ENCODE measurements at places on chromosomes 1 and 21.

GRCh38 chr1:11550664-11551283, 71.8 kb downstream of the DISP3 start:
- no peak for DNase-seq

DNA sequence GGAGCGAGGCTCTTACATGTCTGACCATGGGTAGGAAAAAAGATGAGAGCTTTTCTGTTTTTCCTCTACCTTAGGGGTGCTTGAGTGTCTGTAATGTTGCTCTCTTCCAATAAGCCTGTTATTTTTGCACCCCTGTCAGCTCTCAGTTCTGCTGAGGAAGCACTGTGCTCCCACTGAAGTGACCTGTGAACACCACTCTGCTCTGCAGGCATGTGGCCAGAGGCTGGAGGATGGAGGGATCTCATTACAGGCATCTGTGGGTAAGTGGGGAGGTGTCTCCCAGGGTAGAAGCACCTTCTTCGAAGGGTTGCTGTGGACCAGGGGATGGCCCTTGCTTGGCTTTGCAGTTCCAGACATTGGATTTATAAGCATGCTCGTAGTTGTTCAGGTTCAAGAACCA, 56.8 kb upstream of the RBM15 start:
- no peak for DNase-seq

DNA sequence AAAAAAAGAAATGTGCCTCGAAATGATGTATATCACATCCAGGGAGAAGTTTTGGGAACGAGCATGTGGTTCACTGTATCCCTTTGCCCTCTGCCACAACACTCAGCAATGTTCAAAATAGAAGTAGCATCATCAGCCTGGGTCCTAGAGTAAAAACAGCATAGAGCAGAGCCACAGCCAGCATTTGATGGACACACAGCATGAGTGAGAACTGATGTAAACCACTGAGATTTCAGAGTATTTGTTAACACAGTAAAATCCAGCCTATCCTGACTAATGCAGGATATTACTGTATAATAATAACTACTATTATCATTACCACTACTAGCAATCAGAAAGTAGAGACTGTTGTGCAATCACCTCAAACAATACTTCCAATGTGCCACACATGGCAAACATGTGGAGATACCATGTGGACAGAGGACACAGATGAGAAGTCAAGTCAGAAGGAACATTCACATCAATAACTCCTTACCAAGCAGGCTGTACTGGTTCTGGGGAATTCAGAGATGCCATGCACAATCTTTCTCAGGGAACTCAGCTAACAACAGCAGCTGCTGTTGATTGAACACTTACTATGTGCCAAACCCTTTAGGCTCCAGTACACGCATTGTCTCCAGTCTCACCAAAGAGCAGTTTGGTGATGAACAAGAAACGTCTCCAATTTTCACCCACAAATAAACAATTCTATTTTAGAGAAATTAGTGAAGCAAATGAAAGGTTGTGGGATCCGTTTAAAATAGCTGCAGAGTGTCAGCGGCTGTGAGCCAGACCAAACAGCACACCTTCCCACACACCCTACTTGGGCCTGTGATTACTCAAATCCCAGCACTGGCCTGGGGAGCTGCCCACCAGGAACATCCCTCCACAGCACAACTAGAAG, 16.6 kb upstream of the GFI1 start:
- no peak for DNase-seq

DNA sequence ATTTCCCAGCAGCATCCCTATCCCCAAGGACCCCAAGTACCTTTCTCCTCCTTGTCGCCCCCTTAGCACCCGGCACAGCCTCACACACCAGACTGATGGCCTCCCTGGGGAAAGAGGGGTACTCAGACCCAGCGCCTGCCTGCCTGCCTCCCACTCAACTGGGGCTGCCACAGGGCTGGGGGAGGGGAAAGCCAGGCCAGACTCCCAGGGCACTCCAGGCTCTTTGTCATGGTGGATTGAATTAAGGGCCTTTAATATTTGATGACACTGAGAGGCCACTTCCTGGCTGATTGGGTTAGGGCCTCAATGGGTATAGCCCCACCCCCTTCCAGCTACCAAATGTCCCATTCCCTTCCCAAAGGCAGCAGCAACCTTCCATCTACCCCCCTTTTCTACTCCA, 1.8 kb downstream of the SHC1 start:
- DNase-seq: no peak

DNA sequence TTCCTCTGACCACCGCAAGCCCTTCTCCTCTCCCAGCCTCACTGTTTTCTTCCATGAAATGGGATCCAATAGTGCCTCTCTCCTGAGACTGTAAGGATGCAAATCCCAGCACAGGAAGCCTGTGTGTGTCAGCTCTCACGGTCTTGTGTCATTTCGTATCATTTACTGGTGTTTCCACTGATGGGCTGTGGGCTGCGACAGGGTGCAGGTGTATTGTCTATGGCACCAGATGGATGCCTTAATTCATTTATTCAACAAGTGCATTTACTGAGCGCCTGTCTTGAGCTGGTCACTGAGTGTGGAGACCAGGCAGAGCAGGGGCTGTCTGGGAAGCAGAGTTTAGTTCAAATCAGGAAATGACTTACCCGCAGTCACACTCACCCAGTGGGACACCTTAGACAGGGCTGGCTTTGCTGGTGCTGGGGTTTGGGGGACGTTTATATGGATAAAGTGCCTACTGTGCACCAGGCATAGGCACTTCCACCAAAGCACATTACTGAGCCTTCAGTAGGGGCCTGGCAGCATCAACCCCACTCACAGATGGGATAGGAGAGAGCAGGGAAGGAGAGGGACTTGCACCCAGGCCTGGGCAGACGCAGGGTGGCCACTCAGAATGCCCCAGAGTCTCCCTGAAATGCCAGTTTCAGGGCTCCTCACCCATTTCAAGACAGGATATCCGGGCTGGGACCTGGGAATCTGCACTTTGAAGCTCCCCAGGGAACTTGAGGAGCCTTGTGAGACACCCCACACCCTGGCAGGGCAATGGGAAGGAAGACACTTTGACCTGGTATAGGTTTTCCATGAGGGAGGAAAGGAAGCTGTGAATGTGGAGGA, 398.9 kb downstream of the MATN1 start:
- no peak for DNase-seq

GRCh38 chr1:115722221-115722620, 46.3 kb downstream of the CASQ2 start:
- DNase-seq: no peak

DNA sequence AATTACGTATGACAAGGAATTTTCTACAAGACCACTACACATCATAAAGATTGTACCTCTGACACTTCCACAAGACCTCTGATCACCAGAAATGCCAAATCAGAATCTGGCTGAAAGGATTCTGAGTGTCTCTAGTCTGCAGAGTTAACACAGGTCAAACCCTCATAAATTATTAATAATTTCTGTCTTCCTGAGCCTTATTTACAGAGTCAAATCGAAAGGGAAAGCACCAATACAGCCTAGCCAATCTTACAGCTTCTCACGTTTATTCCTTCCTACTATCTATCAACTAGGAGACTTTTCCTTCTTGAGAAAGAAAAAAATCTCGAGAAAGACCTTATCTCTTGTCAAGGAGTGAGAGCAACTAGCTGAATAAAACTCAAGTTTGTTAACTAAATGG, 2151.6 kb downstream of the MRPL39 start:
- DNase-seq: no peak

GRCh38 chr1:204726478-204726877, 40.9 kb upstream of the LRRN2 start:
- DNase-seq: no peak

DNA sequence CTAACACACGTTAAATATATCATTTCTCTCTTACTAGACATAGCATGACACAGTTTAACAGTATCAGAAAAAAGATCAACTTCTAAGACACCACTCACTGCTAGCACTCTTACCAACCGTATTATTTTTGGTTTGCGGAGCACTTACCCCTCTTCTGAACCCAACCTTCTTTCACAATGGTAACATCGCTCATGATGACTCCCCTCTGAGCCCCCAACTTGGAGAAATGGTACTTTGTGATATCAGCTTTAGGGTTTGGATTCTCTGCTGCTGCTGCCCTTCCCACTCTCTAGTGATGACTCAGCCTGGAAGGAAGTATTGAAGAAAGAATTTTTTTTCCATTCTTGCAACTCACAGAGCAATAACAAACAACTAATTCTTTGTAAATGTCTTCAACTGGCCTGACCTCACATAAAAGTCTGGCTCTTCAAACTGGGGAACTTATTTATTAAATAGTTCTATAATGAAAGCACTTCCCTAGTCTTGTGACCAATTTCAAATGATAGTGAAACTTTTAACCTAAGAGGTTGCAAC, 7.0 kb downstream of the AKT3 start:
- DNase-seq: no peak

GRCh38 chr1:243291292-243291691, 35.5 kb downstream of the SDCCAG8 start:
- DNase-seq: no peak

DNA sequence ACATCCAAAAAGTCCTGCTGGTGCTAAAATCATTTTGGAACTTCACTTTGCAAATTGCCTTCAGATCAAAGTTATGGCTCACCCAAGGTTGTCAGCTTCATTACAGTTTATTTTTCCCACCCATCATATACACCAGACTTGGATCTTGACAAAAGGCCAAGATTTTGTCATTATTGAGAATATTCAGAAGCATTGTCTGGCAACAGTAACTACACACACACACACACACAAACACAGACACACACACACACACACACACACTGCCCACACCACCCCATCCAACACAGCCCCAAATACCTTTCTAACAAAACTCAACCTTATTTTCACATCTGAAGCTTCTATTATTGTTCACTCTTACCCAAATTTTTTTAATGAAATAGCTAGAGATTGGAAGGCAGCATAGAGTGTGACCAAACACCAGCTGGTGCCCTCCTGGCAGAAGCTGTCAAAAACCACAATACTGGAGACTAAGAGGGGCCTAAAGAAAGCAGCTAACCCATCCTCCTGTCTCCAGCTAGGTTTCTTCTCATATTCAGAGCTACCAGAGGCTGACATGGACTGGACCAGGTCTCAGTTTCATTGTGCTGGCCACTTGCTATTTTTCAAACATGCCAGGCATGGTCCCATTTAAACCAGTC, 139.1 kb upstream of the ZC3H11B start:
- no peak for DNase-seq

DNA sequence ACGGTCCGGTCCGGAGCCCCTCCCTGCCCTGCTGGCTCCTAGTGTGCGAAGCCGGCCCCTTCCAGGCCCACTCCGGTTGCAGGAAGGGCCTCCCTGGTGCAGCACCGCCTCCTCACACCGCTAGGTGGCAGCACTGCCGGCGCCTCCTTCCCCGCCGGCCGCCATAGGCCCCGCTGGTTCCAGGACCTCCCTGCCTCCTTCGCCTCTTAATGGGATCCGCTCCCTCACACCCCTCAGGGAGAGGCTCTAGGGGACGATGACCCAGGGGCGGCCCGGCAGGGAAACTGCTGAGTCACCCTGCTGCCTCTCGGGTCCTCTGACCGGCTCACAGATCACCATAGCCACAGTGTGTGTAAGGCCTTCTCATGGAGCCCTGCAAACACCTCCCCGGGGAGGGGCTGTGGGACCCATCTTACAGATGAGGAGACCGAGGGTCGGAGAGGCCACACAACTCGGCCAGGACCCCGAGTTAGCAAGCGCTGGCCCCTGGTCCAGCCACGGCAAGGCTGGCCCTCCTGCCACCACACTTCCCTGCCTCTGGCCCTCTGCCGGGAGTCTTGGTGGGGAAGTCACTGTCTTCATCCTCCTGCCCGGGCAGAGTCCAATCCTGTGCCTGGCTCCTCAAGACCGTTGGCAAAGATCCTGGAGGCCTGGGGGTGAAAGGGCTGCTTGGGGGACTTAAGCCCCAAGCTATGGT, 1.6 kb upstream of the AJAP1 start:
- DNase-seq: peak; percentile 37

DNA sequence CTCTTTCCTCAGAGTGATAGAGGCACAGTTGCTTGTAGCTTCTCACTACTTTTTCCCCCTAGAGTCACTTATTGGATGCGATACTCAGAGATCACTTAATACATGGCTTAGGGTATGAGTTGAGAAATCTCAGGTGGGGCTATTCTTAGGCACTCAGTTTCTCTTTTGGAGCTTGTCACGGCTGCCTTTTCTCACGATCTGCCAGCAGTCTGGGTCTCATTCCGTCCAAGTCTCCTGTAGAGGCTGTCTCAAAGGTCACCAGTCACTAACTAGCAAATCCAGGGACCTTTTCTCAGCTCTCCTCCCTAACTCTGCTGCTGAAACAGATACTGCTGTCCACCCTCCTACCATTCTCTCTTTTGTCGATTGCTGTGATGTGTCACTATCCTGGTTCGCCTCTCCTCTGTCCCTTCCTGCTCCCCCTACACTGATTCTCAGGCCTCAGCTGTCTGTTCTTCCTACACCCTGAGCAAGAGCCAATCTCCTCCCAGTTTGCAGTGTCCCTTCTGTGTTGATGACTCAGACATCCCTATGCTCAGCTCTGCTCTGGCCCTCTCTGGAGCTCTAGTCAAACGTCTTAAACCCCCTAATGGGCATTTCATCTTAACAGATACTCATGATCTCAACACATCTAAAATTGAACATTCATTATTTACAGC, 12.4 kb downstream of the ATP1A2 start:
- DNase-seq: no peak

DNA sequence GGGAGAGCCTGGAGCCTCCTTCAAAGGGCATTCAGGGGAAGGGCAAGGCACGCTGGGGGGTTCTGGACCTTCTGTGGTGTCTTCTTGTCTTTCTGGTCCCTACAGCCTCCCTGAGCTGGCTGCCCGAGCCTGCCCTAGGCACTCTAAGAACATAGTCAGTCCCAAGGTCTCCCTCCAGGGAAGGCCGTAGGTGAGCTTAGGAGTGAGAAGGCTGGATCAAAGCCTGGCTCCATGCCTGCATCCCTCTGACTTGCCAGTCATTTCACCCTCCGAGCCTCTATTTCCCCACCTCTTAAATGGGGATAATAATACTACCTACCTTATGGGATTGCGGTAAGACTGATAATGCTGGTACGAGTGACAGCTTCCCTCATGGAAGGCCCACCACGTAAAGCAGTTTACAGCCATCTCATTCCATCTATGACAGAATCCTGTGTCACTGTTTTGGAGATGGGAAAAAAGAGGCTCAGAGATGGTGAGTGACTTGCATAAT, 20.8 kb downstream of the PTPRF start:
- DNase-seq: no peak

- DNase-seq: no peak
Measured at GRCh38 chr1:33965086-33965485, 101.2 kb downstream of the HMGB4 start.

- no peak for DNase-seq
Measured at GRCh38 chr1:176029609-176030008, 177.5 kb downstream of the COP1 start.

Measured in stimulated activated CD8-positive, alpha-beta memory T cell treated with anti-CD3 and anti-CD28 coated beads, Interleukin-7, amount 100 ng/mL, for 1 hour (primary cell).